ENCODE measurements at places on chromosomes 7 and 10. TPM values are rescaled to one million over a fixed set of nuclear protein-coding genes. Genes with fewer than 3 reads are reported as not detected.

Gene GLI3
- 10.8 TPM for polyA plus RNA-seq

Gene ATXN7L1
- 6.9 TPM for polyA plus RNA-seq

Gene RARRES2
- 47.9 TPM for polyA plus RNA-seq

Gene AQP1
- 91.6 TPM for polyA plus RNA-seq

Gene PNLIPRP3
- polyA plus RNA-seq: not detected

Gene GSTO1
- polyA plus RNA-seq: 34.6 TPM

Gene WNT2
- 2.1 TPM for polyA plus RNA-seq

Gene SEMA3A
- 20.3 TPM for polyA plus RNA-seq

Gene ABCB4
- polyA plus RNA-seq: 0.40 TPM

Gene R3HCC1L
- 12.4 TPM for polyA plus RNA-seq

Gene UPK3BL2
- 13.4 TPM for polyA plus RNA-seq

Gene HYAL4
- 0.05 TPM for polyA plus RNA-seq

Gene PDE6C
- 0.58 TPM for polyA plus RNA-seq

Gene SPDYE3
- polyA plus RNA-seq: 5.7 TPM

Gene WASL
- polyA plus RNA-seq: 29.9 TPM

Gene ARHGAP22
- polyA plus RNA-seq: 1.3 TPM

Gene TDRD1
- 0.13 TPM for polyA plus RNA-seq

Gene CDHR1
- 0.96 TPM for polyA plus RNA-seq

Gene MRPL43
- 73.6 TPM for polyA plus RNA-seq

Gene CCDC126
- polyA plus RNA-seq: 6.1 TPM

Gene LIPM
- polyA plus RNA-seq: not detected

Gene KEL
- polyA plus RNA-seq: 0.87 TPM

All from forelimb muscle (tissue), 1 donor.